ENCODE measurements at places on chromosomes 5 and 9.

GRCh38 chr9:4796988-4797853 is 4.5 kb downstream of the RCL1 start:
- no peak for DNase-seq

- DNase-seq = no peak
These were observed 78.4 kb upstream of the OTULINL start for GRCh38 chr5:14503017-14503680.

DNA sequence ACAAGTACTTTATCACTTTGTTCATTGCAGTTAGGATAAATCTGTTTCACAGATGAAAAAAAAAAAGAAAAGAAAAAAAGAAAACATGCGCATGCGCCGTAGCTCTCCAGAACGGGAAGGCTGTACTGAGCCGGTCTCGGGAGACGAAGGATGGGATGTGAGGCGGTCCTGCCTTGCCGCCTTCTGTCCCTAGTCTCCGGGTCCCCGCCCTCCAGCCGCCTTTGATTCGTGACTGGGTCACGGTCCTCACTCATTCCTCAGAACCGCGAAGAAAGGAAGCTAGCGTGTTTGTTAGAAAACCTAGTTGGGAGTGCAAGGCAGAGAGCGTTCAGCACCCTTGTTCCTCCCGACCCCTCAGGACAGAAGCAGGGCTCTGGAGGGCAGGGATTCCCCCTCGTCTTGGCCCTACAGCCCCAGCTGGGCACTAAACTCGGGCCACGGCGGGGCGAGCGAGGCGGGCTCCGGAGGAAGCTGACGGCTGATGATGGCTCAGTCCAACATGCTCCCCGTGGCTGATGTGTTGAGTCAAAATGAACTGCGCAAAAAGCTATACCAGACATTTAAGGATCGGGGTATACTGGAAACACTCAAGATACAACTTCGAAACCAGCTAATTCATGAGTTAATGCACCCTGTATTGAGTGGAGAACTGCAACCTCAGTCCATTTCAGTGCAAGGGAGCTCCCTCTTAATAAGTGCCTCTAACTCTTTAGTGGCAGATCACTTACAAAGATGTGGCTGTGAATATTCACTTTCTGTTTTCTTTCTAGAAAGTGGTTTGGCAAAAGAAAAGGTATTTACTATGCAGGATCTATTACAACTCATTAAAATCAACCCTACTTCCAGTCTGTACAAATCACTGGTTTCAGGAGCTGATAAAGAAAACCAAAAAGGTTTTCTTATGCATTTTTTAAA is 40.0 kb downstream of the CPLANE1 start:
- no peak for DNase-seq

- DNase-seq = no peak
These were observed 275.7 kb downstream of the TLR4 start for GRCh38 chr9:117979914-117980313.

DNA sequence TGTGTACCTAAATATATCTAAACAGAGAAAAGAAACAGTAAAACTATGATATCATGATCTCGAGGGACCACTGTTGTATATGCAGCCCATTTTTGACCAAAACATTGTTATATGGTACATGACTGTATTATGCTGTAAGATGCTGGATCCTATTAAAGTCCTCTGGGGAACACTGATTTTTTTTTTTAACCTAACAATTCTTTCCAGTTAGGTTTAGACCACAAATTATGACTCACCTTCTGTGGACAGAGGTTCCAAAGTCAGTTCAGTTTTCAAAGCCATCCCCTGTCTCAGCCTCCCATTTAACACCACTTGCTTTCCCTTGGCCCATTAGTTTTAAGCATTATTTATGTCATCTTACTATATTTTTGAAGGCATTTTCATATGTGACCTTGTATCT is 27.1 kb downstream of the TRMO start:
- no peak for DNase-seq

DNA sequence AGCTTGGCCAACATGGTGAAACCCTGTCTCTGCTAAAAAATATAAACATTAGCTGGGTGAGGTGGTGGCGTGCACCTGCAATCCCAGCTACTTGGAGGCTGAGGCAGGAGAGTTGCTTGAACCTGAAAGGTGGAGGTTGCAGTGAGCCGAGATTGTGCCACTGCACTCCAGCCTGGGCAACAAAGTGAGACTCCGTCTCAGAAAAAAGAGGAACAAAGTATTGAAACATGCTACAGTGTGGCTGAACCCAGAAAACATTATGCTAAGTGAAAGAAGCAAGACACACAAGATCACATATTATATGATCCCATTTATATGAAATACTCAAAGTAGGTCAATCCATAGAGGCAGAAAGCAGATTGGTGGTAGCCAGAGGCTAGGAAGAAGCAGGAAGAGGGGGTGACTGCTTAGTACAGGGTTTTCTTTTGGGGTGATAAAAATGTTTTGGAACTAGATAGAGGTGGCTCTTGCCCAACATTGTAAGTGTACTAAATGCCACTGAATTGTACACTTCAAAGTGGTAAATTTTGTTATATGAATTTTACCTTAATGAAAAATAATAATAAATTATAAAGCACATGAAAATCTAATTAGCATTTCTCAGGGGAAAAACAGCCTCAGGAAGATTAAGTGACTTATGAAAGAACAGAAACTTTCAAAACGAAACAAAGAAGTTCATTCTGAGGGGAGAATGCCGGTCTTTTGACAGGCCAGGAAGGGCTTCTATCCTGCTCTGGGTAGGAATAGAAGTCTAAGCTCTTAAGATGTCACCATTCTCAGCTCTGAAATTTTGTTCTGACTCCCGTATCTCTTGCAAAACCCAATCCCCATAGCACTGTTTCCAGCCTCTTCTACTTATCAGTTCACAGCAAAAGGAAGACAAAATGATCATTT is 161.1 kb upstream of the TBCA start:
- DNase-seq = no peak

GRCh38 chr5:124410539-124411488 is 335.6 kb downstream of the ZNF608 start:
- no peak for DNase-seq

DNA sequence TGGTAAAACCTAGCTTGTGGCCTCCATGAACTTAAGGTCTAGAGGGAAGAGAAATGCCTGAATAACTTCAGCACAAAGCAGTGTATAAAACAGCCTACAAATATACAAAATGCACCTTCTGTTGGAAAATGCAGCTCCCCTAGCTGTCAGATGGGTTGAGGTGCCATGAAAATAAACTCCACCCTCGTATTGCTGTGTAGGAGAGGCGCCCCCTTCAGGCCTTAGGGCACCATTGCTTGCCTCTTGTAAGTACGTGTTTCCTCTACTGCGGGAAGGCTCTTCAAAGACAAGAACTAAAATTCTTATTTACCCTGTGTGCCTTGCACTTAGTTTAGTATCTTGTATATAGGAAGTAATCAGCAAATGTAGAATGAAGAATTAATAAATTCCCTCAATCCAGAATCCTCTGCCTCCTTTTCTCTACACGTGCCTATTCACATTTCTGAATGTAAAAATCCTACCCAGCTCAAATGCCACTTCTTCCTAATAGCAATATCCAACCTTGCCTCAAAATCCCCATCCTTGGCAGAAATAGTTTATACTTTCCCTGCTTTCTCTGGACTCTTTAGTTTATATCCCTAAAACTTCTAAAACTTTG is 393.7 kb upstream of the PDE4D start:
- no peak for DNase-seq

GRCh38 chr5:76657683-76658311 is 34.6 kb upstream of the F2RL2 start:
- no peak for DNase-seq

DNA sequence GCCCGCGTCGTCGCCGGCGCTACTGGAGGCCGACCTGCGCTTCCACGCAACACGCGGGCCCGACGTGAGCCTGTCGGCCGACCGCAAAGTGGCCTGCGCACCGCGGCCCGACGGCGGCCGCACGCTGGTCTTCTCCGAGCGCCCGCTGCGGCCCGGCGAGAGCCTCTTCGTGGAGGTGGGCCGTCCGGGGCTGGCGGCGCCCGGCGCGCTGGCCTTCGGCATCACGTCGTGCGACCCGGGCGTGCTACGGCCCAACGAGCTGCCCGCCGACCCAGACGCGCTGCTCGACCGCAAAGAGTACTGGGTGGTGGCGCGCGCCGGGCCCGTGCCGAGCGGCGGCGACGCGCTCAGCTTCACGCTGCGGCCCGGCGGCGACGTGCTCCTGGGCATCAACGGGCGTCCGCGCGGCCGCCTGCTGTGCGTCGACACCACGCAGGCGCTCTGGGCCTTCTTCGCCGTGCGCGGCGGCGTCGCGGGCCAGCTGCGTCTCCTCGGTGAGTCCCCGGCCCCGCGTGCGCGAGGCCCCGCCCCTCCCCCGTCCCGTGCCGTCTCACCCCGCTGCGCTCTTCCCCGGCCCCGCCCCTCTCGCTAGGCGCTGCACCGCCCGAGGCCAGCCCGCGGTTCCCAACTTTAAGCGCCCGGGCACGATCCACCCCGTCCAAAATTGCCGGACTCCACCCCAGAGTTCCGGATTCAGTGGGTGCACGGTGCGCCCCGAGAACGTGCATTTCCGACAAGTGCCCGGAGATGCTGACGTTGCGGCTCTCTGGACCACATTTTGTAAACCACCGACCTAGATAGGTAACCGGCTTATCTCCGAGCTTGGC is 42.8 kb downstream of the NEURL1B start:
- peak; percentile 32 for DNase-seq

DNA sequence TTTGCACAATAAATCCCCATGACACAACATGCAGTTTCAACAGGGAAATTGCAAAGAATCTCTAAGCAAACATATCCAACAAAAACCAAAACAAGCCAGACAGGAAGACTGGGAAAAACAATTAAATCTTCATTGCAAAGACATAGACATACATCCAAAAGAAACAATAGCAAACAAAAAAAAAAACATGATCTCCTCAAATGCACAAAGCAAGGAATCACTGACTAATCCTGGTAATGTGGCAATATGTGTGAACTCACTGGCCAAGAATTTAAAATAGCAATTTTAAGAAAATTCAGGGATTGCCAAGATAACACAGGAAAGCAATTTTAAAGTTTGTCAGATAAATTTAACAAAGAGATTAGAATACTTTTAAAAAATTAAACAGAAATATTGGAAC is 520.1 kb upstream of the SMC2 start:
- no peak for DNase-seq

DNA sequence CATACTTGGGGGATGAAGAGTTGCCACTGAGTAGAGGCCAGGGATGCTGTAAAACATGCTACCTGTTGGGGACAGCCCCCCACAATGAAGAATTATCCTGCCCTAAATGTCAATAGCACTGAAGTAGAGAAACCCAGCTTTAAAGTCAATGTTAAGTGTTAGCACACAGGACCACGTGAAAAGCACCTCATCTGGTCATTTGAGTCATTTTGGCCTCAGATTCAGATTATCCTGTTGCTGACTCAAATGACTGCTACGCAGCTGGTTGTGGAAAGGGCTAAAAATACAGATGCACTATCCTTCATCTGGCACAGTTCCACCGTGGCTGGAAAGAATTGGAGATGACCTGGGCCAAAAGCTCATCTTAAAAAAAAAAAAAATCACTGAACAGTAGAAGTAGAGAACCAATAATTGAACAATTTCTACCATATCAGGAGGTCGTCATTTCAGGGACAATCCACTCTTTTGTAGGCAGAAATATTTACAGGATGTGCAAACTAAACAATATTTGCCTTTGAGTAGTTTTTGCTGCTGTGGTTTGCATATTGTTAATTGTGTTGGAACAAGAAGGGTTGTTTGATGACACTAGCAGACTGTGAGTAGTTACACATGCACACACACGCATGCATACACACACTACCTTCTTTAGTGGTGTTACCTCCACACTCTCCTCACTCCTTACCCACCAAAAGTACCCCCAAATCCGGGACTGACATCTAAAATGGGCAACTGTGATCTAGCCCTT is 195.3 kb upstream of the KLF9 start:
- no peak for DNase-seq

GRCh38 chr9:33211695-33212393 is 28.1 kb upstream of the SPINK4 start:
- DNase-seq = no peak

- DNase-seq = no peak
These were observed 227.3 kb downstream of the MCTP1 start for GRCh38 chr5:95057615-95058014.

- DNase-seq = no peak
These were observed 1342.4 kb upstream of the DMAC1 start for GRCh38 chr9:9142001-9142400.

All from T-helper 22 cell (primary cell).